Endothelial cell of umbilical vein (primary cell): ENCODE measurements at places on chromosomes 16 and 17. TPM values are rescaled to one million over a fixed set of nuclear protein-coding genes. Genes with fewer than 3 reads are reported as not detected.
A peak's percentile ranks its signal among the peaks of the same experiment; 100 is the strongest.

Gene TTC19
- 32.8 and 33.3 TPM in 2 replicates for total RNA-seq

Gene CD300C
- not detected in 2 replicates for total RNA-seq

Gene CDH15
- not detected in 2 replicates for total RNA-seq

Gene NDE1
- 89.1 and 90.2 TPM in 2 replicates for total RNA-seq

DNA sequence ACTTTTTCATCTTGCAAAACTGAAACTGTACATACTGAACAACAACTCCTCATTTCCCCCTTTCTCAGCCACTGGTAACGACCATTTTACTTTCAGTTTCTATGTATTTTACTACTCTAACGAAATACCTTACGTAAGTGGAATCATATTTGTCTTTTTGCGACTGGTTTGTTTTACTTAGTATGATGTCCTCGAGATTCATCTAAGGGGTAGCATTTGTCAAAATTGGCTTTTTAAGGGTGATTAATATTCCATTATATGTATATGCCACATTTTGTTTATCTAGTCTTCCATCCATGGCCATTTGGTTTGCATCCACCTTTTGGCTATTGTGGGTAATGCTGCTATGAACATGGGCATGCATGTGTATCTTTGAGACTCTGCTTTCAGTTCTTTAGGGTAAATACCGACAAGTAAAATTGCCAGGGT, 10.4 kb downstream of the KPNB1 start:
- no peak for DNase-seq

- DNase-seq: no peak
Measured at GRCh38 chr16:1159973-1160772, 7.3 kb downstream of the CACNA1H start.

GRCh38 chr16:66414891-66415290, 12.2 kb upstream of the BEAN1 start:
- no peak for DNase-seq

DNA sequence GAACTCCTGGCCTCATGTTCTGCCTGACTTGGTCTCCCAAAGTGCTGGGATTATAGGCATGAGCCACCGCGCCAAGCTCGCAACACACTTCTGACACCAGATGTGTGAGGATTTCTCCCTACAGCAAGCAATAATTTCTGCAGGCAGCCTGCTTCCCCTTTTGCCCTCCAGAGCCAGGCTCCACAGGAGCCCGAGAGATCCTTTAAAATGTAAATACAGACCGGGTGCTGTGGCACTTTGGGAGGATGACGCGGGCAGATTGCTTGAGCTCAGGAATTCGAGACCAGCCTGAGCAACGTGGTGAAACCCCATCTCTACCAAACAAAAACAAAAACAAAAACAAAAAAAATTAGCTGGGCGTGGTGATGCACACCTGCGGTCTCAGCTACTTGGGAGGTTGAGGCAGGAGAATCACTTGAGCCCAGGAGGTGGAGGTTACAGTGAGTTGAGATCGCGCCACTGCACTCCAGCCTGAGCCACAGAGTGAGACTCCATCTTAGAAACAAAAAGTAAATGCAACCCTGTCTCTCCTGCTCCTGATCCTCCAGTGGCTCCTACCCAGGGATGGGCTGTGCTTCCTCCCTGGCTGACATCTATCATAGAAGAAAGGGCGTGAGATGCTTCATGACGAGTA, 14.7 kb downstream of the C16orf96 start:
- no peak for DNase-seq

DNA sequence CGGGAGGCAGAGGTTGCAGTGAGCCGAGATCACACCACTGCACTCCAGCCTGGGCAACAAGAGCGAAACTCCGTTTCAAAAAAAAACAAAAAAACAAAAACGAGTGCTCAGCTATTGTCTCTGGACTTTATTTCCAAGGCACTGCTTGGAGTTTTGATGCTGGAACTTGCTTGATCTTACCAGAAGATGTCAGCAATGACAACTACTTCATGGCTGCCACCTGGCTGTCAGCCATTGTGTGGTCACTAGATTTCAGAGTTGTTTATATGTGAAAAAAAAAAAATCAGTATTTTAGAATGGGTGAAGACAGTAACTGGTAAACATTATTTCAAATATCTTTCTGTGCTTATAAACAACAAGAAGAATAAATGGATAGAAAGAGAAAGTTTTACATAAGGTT, 26.3 kb upstream of the OR4D1 start:
- DNase-seq: no peak

DNA sequence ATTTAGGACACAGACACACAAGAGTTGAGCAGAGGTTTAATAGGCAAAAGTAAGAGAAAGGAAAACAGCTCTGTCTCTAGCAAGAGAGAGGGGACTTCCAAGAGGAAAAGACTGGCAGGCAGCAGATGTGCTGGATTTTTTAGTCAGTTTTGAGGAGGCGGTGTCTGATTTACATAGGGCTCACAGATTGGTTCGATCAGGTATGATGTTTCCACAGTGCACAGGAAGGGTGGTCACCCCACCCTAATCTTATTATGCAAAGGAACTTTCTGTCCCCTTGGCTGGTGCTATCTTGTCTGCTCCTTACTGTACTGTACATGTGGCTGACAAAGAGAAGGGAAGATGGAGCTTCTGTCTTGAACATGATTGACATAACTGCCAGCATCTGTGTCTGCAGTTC, 25.3 kb downstream of the BFAR start:
- DNase-seq: no peak

DNA sequence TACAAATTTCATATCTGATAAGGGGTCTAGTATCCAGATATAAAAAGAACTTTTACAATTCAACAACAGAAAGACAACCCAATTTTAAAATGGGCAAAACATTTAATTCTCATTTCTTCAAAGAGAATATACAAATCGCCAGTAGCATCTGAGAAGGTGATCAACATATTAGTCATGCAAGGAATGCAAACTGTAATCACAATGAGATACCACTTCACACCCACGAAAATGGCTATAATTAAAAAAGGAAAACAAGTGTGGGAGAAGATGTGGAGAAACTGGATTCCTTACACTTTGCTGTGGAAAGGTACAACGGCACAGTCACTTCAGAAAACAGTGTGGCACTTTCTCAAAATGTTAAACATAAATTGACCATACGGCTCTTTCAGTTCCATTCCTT, 168.2 kb downstream of the VPS53 start:
- no peak for DNase-seq

DNA sequence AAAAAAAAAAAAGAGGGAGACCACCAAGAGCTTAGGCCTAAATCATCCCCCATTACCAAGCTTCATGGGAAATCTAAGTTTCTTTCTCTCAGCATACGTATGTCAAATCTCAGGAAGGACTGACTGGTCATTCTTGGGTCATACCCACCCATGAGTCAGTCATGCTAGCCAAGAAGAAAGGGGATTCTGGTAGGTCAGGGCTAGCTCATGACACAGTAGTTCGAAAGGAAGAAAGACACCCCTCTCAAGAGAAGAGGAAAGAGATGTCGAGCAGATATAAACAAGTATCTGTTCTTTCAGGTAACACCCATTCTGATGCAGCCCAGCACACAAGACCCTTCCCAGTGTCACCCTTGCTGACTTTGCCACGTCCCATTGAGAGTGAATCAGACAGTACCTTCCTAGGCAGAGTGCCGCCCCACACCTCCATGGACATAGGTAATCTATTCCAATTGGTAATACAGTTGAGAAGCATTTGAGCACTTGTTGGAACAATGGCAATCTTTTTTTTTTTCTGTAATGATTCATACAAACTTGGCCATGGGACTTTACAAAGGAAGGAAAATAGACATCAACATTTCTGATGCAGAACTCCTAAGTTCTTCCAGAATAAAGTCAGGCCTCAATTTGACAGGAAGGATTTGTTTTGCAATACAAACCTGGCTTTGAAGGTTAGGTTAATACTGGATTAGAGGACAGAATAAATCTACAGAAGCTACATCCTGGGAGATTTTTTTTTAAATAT, 38.2 kb downstream of the COPRS start:
- DNase-seq: peak; percentile 71

DNA sequence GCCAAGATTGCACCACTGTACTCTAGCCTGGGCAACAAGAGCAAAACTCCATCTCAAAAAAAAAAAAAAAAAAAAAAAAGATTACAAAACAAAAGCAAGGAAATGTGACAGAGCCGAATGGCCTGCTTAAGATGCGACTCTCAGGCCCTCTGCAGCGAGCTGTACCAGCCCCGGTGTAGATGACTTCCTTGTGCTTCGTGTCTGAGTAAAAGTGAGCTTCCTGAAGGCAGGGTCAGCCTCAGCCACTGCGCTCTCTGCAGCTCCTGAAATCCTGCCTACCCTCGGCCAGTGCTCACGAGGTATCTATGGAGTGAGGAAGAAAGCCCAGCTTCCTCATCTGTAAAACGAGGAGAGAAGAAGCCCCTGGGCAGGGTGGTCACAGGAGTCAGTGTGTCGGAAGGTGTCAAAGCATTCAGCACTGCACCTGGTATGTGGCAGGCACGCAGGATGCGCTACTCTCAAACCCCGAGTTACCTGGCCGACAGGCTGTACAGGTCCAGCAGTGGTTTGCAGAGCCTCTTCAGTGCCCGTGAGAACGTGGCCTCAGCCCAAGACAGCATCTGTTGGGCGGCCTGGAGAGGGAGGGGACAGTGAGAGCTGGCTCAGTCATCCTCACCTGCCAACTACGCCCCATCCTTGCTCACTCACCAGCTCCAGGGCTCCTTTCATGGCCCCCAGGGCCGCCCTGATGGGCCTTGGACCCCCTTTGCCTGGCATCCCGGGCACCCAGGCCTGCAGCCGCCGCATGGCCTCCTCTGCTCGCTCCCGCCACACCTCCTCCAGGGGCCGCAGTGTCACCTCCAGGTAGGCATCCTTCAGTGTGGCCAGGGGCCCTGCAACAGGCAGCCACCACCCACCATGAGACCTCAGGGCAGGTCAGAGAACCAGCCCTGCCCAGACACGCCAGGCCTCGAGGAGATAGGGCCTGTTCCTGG, 44.6 kb downstream of the RMI2 start:
- DNase-seq: no peak

DNA sequence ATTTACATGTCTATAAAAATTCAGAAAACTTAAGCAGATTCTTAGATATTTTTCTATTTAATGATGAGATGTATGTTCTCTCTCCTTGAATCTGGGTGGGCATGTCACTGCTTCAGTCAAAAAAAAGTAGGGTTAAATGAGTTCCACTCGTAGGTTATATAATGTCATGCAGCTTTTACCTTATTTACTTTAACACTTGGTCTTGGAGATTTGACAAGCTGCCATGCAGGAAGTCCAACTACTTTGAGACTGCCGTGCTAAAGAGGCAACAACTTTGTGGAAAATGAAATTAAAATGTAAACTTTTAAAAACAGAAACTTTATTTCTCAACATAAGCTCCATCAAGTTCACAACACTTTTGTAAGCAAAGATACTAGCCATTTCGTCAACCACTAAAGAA, 1336.0 kb upstream of the CDH8 start:
- no peak for DNase-seq

- DNase-seq: no peak
Measured at GRCh38 chr17:11245187-11245586, 4.2 kb downstream of the SHISA6 start.

DNA sequence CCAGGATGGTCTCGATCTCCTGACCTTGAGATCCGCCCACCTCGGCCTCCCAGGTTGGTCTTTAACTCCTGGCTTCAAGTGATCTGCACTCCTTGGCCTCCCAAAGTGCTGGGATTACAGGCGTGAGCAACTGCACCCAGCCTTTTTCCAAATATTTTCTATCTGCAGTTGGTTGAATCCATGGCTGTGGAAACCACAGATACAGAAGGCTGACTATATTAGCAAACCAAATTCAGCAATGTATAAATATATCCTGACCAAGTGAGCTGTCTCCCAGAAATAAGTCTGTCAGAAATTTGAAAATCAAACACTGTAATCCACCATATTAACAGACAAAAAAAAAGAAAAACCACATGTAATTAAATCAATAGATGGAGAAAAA, 9.6 kb downstream of the CFDP1 start:
- no peak for DNase-seq

DNA sequence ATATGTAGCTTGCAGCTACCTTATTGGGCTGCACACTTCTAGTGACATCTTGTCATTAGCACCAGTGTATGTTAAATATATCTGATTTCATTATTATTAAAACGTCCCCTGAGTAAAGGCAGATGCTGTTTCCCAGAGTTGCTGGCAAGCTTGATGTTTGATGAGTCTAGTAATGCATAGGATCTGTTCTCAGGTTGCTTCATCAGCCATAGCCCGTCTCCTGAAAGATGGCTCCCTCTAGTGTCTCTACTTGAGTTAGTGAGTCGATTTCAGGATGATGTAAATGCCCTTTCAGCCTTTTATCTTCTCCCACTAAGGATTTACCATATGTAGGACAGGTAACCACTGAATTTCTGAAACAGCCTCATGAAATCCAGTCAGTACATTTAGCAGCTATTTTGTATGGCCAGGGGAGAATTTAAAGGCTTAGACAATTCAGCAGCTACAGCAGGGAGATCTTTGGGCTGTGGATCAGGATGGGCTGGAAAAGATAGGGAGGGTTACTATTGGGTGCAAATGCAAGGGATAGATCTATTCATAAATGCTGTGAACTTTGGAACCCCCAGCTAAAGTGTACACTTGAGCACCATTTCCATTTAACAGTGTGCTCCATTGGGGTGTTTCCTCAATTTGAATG, 376.3 kb downstream of the CNTNAP4 start:
- peak; percentile 4 for DNase-seq

DNA sequence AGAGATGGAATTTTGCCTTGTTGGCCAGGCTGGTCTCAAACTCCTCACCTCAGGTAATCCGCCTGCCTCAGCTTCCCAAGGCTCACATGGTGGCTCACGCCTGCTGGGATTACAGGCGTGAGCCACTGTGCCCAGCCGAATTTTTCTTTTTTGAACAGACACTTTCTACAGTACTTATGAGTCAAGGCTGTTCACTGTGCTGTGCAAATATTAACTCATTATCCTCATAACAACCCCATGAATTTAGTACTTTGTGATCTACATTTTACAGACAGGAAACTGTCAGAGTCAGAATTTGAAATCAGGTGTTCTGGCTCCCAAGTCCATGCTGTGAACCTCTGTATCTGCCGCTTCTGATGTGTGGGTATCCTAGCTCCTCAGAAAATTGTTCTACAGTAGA, 25.7 kb upstream of the RASL10B start:
- DNase-seq: no peak
